ENCODE measurements at places on chromosomes 3 and 15.

DNA sequence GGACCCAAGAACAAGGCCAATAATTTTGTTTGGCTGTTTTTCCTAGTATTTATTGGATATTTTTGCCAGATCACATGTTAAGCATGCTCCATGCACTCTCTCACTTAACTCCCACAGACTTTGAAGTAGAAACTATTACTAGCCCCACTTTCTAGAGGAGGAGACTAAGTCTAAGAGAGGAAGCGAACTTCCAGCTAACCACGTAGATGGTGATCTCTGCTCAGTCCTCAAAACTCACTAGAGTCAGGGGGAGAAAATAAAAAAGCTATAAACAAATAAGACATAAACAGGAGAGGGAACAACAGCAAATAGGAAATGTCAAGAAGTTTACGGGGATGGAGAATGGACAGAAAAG lies 481.0 kb upstream of the PROK2 start:
- no peak for DNase-seq

GRCh38 chr15:68987120-68987519 lies 27.4 kb upstream of the NOX5 start:
- DNase-seq, result no peak

- DNase-seq, result no peak
These were observed 145.2 kb downstream of the SSR3 start for GRCh38 chr3:156409694-156410093.

DNA sequence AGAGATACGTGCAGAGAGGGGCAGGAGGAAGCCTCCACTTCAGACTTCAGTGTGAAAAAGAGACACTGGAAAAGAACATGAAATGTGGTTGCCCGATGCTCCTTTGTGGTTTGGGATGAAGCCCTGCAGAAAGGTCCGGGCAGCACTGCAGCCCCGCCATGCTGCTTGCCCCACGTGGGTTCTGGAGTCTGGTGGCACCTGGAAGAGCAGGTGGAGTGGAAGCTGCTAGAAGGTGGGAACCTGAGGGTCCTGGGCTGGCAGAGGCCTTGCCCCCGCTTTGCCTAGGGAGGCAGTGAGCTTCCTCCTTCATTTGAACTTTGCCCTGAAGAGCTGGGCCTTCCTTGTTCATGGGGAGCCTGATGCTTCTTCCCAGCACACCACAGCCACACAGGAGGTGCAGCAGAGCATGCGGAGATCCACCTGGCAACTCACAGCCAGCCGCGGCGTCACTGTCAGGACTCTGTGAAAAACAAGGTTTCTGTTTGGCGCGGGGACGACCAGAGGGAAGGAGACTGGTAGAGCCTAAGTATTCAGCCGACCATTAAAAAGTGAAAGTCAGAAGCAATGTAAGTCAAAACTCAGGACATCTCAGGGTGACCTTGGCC lies 59.0 kb downstream of the APBA2 start:
- no peak for DNase-seq

DNA sequence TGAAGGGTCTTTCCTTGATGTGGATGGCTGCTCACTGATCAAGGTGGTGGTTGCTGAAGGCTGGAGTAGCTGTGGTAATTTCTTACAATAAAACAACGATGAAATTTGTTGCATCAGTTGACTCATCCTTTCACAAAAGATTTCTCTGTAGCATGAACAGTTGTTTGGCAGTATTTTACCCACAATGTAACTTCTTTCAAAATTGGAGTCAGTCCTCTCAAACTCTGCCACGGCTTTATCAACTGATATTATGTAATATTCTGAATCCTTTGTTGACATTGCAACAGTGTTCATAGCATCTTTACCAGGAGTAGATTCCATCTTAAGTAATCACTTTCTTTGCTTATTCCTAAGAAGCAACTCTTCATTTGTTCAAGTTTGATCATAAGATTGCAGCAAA lies 252.6 kb downstream of the UBE2E2 start:
- no peak for DNase-seq

DNA sequence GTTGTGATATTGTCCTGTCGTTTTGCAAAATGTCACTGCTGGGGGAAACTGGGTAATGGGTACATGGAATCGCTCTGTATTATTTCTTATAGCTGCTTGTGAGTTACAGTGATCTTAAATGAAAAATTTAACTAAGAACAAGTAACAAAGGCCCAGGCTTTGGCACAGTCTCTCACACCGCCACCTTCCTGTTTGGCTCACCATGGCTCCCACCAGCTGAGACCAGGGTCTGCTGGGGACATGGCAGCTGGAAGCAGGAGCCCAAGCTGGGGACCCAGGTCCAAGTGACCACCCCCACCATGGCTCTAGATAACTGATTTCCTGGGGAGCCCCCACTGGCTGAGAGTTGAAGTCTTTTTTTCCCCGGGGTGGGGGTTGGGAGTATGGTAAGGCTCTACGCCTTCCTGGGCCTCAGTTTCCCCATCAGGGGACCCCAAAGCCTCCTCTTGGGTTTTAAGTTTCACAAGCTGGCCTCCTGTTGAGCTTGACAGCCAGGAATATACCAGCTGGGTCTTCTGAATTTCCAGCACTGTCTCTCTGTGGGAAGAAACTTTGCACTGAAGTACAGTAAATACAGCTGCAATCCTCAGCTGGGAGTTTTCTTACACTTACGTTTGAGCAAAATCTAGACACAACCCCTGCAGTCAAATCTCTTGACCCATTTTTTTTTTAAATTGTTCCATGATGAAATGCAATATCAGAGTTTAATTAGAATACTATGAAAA lies 26.1 kb downstream of the ABTB1 start:
- no peak for DNase-seq
